ENCODE measurements at places on chromosomes 11 and 22.
A peak's percentile ranks its signal among the peaks of the same experiment; 100 is the strongest.

DNA sequence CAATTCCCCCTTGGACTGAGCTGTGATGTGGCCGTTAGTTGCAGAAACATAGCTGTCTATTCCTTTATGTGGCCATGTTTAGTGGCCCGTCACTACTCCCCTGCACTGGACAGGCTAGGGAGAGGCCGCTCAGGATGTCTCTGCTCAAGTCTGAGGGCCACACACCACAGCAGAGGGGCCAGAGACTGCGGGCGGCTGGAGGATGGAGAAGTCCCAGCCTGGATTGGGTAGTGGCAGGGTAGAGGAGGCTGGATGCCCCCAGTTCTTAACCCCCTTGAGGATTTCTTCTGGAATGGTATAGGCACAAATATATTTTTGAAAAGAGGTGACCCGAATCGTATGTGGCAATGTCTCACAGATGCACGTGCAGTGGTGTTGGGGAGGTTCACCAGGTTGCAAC, 116.4 kb upstream of the B3GAT1 start:
- no peak for DNase-seq

DNA sequence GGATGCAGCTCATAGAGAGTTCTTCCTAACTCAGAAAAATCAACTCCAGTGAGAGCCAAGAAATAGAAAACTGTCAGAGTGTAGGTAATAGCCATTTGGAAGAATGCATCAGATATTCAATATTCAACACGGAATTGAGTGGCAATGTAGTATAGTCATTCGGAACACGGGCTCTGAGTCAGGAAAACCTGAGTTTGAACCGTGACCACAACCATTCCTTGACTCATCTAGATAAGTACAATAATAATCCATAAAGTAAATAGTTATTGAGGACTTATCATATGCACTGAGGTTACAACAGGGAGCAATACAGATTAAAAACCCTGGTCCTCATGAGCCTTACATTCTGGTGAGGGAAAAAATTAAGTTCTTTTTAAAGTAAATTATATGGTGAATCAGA, 62.6 kb upstream of the PHF21A start:
- no peak for DNase-seq

- no peak for DNase-seq
These were observed 206.5 kb upstream of the PDGFD start for GRCh38 chr11:104370478-104370877.

DNA sequence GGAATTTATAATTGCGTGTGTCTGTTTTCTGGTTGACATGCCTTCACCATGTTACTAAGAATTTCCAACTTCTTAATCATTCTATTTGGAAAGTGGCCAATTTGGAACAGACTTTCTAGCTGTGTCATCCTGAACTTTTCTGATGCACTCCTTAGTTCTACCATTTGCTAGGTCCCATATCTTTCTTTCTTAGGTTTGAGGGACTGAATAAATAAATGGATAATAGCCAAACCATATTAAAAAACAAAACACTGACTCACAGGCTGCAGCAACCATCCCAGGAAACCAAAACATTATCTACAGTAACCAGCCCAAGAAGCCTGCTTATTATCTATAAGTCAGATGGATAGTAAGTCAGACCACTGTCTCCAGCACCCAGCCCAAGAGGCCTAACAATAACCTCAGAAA, 57.5 kb upstream of the PLET1 start:
- DNase-seq, result no peak

DNA sequence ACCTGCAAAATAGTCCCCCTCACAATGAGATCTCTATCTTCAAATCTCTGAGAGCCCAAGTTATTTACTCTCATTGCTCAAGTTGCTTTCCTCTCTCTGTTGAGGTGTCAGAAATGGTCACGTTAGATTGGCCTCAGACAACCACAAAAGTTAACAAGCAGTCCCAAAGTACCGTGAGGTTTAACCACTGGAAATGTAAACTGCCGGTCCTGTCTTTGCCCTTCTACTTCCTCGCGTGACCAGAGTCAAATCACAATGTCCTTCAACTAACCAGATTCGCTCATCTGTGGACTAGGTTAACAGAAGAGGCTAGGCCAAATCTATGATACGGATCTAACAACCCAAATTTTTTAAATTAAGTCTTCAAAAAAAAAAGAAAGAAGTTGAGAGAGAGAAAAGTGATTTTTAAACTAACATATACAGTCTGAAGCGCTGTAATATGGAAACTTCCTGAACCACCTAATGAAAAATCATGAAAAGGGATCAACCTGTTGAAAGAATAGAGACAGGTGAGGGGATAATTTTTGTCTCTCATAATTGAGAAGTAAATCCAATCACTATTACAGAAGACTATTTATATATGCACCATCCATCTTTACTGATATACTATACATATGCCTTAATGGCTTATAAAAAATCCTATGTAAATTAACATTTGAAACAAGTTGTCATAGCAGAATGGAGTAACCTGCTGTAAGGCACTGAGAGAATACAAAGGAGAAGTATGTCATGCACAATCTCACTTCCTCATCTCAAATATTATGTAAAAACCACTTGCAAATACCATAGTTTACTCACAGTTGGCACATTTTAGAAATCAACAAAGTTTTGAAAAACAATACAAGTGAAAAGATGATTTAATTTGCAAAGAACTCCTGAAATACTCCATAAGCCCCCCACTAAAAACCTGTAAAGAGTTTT, 3.3 kb upstream of the JAML start:
- no peak for DNase-seq

DNA sequence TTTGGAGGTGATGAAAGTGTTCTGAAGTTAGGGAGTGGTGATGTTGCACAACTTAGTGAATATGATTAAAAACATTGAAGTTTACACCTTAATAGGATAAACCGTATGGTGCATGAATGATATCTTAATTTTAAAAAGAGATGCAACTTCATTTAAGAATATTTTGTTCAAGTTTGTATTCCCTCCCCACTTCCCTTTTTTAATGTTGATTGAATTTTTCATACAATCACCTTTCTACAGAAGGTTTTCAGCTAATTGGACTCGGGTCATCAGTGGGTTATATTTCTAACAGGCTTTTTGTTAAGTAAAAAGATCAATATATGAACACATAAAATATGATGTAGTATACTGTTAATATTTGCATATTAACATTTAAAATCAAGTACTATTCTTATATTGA, 72.6 kb downstream of the DDIAS start:
- no peak for DNase-seq

GRCh38 chr22:41576877-41577276, 12.8 kb downstream of the PMM1 start:
- no peak for DNase-seq

DNA sequence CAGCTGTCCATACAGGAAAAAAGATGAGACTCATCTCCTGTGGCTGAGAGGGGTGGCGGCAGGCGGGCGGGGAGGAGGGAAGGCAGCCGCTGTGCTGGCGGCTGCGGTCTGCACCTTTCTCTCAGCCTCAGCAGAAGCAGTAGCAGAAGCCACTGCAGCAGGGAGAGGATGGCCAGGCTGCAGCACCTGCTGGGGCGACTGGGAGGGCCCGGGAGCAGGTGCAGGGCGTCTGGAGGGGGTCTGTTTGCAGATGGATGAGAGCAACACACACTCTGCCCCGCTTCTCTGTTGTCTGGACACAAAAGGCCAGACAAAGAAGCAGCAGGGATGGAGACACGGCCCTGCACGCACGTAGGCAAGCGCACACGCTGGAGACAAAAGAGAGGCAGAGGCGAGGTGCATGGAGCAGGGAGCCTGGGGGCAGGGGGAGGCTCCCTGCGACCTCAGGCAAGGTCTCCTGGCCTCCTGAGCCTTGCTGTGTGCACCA, 9.3 kb upstream of the MIAT start:
- DNase-seq, result no peak

GRCh38 chr22:42344361-42344905, 74.0 kb upstream of the TCF20 start:
- DNase-seq, result peak; percentile 80

DNA sequence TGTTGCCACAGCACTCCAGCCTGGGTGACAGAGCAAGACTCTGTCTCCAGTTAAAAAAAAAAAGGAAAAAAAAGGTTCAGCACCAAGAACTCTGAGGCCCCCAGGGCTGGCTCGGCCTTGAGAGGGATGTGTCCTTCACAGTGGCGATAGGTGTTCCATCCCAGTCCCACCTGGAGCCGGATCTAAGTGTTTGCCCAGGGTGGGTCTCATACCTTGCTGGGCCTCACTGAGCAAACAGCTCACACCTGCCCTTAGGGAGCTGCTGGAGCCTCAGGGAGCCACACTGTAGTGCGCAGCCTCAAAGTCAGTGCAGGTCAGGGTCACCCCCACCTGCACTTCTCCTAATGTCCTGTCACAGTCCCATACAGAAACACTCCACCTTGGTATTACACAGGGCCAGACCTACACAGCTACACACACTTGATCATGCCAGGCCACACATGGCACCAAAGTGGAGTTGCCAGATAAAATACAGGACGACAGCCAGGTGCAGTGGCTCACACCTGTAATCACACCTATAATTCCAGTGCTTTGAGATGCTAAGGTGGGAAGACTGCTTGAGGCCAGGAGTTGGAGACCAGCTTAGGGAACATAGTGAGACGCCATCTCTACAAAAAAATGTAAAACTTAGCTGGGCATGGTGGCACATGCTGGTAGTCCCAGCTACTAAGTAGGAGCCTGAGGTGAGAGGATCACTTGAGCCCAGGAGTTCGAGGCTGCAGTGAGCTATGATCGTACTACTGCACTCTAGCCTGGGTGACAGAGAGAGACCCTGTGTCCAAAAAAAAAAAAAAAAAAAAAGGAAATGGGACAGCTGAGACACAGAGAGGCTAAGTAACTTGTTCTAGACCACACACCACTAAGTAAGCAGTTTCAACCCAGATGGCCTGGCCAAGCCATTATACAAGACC, 7.3 kb downstream of the STARD10 start:
- DNase-seq, result no peak

DNA sequence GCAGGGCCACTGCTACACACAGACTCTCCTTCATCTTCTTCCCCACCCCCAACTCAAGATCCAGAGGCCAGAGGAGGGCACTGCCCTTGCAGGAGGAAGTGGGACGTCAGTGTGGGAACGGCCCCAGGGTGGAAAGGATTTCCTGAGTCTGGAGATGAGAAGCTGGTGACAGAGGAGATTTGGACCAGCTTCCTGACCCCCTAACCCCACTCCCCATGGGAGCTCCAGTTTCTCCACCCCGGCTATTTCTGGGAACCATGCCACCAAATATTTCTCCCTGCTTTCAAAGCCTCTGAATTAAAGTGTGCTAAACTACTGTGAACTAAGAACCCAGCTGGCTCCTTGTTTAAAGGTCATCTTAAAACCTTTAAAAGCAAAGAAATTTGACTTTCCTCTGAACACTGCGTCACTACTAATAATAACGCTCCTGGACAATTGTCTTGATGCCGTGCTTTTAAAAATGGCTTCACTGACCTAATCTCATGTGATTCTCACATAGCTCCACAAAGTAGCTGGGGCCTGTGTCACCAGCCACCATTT, 46.6 kb downstream of the CWC15 start:
- peak; percentile 62 for DNase-seq

DNA sequence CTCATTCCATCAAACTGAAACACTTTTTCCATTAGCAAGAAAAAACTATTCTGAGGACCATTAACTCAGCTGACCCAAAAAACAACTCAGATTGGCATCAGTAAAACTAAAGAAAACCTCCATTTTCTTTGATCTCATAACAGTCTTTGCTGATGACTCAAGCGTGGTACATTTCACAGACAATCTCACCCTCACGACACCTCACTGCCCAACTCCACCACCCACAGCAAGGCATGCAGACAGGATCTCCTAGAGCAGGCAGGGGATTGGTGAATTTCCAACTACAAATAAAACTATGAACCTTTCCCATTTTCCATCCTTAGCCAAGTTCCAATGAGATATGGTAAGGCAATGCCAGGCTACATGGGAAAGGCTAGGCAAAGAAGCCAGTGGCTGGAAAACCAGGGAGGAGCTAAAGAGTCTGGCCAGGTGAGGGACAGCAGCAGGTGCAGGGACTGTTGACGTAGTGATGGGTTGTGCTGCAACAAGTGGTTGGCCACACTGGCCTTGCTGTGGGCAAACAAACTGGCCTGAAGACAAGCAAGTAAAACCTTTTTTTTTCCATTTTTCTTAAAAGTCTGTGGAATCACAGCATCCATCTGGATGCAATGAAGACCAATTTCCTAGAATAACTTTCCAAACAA, 97.2 kb downstream of the SERGEF start:
- DNase-seq, result no peak

DNA sequence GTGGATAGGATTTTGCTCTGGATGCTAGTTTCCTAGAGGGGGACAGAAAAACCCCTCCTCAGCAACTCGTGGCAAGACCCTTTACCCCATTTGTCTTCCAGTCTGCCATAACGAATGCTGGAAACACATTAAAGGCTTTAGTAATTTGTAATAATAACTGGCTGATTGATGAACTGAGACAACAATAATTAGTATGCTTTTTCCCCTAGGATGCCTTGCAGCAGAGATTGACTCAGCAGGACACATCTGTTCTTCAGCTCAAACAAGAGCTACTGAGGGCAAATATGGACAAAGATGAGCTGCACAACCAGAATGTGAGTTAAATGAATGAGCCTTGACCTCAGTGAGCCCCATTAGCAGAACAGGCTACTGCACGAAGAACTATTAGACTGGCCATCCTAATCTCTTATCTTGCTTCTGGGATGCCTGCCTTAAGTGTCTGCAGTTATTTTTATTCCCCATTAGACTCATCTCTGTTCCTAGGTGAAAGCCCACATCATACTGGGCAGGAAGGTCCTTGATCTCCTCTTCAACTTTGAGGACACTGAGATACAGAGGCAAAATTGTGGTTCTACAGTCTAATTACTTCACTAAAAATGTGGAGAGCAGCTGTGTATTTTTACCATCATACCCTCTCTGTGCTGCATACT, 32.9 kb upstream of the DLAT start:
- no peak for DNase-seq

GRCh38 chr11:44711787-44712608, 14.8 kb upstream of the TSPAN18 start:
- DNase-seq, result no peak

DNA sequence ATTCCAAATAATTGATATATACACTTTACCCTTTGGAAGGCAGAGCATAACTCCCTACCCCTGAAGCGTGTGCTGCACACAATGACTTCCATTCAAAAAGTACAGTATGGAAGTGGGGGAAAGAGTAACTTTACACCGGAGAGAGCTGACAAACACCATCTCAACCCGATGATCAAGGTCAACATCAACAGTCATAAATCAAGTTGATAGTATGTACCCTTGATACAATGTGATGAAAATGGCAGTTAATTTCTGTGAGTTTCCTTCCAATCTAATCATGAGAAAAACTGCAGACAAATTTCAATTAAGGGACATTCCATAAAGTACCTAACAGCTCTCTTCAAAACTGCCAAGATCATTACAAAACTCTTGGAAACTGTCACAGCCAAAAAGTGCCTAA, 6.0 kb upstream of the DEUP1 start:
- DNase-seq, result no peak

- no peak for DNase-seq
These were observed 676.7 kb upstream of the ARHGAP42 start for GRCh38 chr11:100010393-100010792.
